Urinary bladder (tissue), 4 donors: ENCODE measurements at places on chromosomes 12 and 14.

GRCh38 chr14:104152686-104153393 is 14.5 kb downstream of the KIF26A start:
- DNase-seq: no peak

GRCh38 chr14:101713621-101714349 is 47.7 kb upstream of the PPP2R5C start:
- no peak for DNase-seq

DNA sequence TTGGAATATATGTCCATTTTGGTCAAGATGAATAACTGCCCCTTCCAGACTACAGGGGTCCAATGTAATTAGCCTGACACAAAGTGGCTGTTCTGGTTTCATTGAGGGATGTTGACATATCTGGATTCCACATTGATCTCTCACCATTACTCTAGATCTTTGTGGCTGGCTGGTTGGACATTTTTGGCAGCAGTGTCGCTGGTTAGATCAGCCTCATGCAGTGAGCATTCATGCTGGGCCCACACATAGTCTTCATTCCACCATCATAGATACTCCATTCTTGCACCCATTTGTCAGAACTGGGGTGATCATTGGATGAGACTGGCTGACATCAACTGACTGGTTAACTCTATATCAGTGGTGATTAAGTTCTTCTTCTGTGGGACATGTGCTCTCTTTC is 74.4 kb downstream of the MGST1 start:
- DNase-seq: no peak

DNA sequence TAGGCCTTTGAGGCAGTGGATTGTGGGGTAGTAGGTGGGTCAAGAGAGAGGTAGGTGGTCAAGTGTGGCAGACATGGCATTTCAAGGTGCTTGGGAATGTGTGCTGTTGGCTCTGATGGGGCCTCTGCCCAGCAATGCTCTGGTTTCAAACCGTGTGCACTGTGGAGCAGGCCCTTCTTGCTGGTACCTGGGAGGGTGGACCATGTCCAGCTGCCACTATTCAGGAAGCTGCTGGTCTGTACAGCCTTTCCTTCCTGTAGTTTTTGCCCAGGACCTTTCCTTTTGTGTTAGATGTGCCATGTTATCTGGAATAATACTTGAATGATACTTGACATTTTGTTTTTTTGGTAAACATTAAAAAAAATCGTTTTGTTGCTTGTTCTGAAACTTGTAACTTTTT is 14.8 kb downstream of the RIMKLB start:
- no peak for DNase-seq

GRCh38 chr14:37669242-37669641 is 73.8 kb downstream of the TTC6 start:
- no peak for DNase-seq

DNA sequence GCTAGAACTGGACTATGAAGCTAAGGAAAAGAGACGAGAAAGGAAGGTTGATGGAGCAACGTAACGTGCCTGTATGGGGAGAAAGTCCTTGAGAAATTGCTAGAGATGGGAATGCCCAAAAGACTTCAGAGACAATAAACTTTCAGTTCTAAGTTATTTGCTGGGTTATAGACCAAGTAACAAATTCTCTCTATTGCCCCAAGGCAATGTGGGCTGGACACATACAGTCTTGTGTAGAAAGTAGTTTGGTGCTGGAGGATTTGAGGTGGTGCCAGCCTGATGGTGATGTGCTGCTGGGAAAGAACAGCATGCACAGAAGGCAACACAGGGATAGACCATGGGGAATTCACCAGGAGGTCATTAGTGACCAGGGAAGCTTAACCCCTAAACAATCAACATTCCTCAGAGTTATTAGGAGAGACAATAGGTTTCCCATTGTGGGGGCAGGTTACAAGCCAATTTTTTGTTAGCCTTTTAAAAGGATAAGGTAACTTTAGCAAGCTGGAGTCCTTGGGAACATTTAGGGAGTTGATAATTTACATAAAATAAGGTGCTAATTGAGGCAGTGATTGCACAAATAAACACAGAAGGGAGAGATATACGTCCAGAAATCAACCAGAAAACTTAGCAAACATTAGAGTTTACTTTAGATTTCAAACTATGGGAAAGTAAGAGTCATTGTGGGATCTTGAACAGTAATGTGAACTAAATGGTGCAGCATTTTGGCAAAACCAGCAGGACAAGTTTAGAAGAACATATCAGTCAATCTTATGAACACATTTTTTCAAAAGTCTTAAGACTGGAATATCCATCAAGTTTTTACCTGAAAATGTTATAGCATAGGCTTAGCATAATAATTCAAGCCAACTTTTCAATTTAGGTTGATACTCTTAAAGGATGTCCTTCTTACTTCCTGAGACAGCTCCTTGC is 61.4 kb downstream of the LMNTD1 start:
- DNase-seq: no peak

DNA sequence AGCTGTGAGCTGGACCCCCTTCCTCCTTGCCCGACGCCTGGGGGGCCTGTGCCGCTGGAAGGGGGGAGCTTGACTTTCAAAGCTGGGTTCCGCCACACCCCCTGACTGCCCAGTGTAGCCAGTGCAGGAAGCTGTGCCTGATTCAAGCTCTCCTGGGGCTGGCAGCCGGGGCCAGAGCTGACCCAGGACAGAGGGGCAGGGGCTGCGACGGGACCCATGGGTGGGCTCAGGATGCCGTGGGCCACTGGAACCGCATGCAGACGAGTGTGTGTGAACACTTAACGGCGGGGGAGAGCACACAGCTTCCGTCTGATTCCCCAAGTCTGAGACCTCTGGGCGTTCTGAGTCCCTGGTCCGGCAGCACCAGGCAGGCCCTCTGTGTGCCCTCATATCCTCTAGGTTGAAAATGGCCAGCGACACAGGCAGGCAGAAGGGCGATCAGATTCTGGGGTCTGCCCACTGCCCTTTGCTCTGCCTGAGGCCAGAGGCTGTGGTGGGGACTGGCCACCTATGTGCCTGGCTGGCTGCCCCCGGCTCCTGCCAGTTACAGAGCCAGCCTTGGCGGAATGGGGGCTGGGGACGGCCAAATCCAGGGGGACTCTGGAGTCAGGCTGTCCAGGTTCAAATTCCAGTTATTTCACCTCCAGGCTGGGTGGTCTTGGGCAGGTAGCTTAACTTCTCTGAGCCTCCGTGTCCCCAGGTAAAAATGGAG is 54.0 kb downstream of the CYP46A1 start:
- DNase-seq: no peak

GRCh38 chr14:95998656-95999055 is 40.5 kb upstream of the C14orf132 start:
- DNase-seq: no peak

GRCh38 chr12:75271576-75271975 is 58.5 kb downstream of the CAPS2 start:
- DNase-seq: no peak

GRCh38 chr12:47901063-47901717 is 3.6 kb downstream of the VDR start:
- DNase-seq: no peak

GRCh38 chr12:53938326-53939140 is at the start of gene HOXC13:
Gene HOXC13, plus strand, starts transcription at chr12:53938831. Its CDS starts 76 bp downstream, at chr12:53938907.
- DNase-seq: peak; percentile 78

DNA sequence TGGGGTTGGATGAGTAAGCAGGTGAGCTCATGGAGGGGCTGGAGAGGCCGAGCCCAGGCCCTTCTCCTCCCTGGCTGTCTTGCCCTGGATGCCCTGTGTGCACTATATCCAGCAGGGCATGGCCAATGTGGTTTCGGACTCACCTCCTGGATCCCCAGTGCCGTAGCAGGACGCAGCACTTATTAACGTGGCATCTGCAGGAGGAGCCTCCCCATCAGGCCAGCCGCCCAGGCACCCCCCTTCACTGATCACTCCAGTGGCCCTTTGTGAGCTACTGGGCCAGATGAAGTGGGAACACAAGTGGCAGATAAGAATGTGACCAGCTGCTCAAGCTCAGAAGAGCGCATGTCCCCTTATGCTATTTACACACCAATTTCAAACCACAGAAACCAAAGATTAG is 43.1 kb upstream of the DICER1 start:
- DNase-seq: no peak

DNA sequence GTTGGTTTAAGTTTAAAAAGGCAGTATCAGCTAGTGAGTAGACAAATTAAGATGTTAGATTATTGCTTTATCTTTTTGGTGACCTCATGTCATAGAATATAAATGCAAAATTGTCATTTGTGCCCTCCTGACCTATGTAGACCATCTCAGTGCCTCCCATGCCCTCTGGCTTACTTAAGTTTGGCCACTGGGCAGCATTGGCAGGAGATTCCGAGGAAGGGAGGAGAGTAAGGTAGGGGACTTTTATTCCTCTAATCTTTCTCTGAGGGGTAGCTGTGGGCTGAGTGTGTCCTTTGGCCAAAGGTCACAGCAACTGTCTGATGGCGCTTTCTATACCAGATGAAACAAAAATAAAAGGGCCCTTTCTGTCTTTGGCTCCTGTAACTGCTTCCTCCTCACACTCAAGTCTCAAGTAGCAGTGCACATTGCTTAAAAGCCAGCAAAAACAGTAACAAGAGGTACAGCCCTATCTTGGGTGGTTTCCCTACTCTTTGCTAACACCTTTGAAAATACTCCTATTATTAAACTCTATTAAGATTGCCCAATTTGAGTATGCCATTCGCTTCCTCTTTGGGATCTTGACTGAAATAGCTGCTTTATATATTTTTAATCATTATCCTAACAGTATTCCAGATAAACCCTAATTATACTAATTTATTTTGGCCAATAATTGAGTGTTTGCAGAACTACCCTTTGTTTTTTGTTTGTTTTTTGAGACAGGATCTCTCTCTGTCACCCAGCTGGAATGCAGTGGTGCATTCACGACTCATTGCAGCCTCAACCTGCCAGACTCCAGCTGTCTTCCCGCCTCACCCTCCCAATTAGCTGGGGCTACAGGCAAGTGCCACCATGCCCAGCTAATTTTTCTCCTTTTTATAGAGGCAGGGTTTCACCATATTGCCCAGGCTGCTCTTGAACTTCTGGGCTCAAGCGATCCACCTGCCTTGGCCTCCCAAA is 56.5 kb upstream of the KCNH3 start:
- no peak for DNase-seq

DNA sequence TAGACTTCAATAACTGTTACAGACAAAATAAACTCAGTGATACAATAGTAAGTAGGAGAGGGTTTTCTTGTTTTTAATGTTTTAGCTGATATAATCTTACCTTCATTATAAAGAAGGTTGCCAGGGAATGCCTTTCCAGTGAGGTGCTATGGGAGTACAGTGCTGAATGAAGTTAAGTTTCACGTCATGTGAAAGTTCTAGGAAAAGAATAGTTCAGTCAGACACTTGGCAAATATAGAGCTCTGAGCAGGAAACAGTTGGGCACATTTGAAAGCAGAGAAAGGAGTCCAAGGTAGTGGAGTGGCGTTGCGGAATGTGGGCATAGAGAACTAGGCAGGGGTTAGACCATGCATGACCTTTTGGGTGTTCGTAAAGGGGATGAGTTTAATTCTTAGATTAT is 88.6 kb upstream of the DCN start:
- no peak for DNase-seq

DNA sequence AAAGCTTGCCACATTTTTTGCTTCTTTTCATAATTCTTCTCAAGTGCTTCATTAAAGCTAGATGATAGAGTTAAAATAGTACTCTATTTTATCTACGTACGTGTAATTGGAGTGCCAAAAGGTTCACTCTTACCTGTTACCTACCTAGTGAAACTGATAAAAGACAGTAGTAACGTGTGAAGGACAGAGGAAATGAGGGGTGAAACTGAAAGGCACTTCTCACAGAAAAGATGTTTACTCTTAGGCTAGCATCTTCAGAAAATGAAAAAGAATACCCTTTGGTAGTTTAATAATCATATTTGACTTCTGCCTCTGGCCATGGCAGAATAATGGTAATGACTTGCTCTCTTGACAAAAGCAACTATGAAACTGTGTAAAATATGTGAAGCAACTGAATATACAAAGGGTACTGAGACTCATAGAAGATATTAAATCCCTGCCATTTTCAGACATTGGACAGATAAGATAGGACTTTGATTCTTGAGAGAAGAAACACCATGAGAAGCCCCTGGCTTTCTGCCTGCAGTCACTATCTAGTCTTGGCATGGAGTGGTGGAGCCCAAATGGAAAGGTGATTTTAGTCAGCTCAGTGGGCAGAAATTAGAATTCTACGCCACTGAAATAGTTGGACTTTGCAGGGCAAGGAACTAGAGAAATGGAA is 6.3 kb upstream of the EVL start:
- DNase-seq: no peak
